ENCODE measurements at places on chromosomes 2 and 18.

GRCh38 chr2:240353086-240353798 lies 82.2 kb upstream of the GPC1 start:
- no peak for DNase-seq

DNA sequence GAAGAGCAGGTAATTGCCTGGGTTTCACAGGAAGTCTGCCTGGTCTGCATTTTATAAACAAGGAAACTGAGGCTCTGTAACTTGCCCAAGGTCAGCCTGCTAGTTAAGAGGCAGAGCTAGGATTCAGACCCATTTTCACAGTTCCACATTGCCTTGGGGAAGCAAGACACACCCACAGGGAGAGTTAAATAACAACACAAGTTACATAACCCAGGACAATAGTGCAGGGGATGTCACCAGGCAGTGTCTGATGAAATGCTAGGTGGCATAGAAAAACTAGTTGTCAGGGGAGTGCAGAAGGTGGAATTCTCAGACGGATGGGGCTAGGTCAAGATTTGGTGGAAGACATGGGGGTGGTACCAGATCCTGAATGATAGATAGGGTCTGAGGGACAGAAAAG lies 69.7 kb downstream of the PRKCE start:
- no peak for DNase-seq

DNA sequence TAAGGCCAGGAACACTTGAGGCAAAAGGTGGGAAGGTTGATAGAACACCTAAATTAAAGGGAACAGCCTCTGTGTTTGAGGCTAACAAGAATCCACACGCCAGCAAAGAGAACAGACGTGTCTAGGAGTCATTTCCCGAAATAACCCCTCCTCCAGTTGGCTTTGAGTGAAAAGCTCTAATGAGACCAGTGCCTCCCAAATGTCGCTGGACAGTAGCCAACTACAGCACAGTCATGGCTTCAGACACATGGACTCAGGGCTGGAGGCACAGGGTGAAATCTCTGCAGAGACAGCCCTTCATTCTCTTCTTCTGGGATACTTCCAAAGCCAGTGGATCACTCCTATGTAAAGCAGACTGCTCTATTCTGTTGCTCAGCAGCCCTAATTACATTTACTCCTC lies 49.6 kb downstream of the SOWAHC start:
- DNase-seq, result no peak

GRCh38 chr2:233674995-233675394 lies 3.3 kb downstream of the UGT1A9 start:
- DNase-seq, result no peak

DNA sequence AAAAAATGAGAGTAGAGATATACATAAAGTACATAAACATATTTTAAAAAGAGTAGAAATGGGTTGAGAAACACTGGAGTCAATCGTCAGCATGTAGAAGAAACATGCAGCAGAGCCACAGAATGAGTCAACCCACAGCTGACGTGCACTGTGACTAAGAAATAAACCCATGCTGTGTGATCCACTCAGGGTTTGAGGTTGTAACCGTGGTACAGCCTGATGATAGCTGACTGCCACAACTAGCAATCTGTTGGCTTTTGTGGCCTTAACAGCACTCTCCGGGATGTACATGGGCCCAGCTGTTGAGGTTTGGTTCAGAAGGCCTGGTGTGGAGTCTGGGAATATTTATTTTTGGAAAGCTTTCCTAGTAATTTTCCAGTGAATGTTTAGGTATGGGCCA lies 554.4 kb upstream of the MEX3C start:
- no peak for DNase-seq

- DNase-seq, result no peak
Measured at GRCh38 chr2:239598011-239598731, 197.4 kb upstream of the HDAC4 start.

GRCh38 chr2:2872309-2872617 lies 505.4 kb downstream of the EIPR1 start:
- no peak for DNase-seq

DNA sequence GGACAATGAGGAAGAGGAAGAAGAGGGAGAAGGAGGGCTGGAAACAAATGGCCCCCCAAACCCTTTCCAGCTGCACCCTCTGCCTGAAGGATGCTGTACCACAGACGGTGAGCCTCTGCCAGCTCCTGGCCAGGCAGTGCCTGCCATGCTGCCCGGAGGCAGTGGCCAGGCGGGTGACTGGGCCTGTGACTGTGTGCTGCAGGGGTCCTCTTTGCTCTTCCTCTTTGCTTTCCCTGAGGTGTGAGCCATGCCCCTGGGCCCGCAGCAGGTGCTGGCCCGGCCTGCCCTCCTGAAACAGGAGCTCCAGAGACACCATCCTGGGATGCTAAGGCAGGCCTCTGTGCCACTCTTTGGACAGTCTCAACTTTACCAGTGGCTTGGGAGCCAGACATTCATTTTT lies 28.6 kb downstream of the GREB1 start:
- no peak for DNase-seq

DNA sequence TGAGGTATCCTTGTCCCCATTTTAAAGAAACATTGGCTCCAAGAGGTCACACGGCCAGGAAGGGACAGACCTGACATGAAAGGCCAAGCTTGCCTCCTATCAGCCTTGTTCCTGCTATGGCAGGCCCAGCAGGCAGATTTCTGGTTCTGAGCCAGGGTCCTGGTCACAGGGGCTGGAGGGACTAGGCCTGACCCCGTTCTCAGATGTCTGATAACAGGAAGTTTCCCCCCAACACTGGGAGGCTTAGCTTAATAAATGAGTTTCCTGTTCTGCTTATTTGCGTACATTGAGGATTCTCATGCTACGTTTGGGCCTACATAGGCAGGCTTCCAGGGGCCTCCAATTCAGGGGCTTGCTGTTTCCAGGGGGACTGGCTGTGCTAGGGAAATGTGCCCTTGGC lies 107.8 kb upstream of the LTBP1 start:
- no peak for DNase-seq

GRCh38 chr18:65762556-65762955 lies 11.7 kb downstream of the CDH7 start:
- no peak for DNase-seq

DNA sequence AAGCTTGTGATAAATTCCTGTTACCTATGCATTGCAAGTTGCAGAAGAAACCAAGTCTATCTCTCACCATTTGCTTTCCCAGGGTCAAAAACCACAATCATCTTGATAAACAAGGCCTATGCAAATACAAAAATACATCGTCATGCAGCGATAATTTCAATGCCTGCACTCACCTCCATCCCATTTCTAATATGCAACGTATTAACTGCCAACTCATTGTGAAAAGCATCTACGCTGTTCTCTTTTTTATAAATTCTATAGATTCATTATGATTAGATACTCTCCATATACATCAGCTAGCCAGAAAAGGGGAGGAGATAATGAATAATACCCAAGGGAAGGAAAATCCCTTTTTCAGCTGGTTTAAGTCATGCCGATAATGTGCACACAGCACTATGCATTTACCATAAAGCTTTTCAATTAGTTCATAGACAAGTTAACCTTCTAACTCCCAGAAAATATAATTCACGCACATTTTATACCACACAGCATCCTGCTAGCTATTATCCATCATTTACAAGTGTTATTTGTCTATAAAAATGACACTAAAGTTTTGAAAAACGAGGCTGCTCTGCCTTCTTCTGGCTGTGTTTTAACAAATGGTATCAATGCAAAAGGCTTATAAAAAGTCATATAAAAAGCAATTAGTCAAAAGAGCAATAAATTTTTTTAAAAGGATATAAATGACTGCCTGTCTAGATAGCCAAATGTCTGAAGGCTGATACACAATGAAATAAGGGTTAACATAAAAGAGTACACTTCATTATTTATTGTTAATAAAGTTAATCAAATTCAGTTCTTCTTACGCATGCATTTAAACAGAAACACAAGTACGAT lies 77.6 kb downstream of the AFF3 start:
- no peak for DNase-seq
